Fibroblast of upper back skin (primary cell): ENCODE measurements at places on chromosomes 1 and 21.

DNA sequence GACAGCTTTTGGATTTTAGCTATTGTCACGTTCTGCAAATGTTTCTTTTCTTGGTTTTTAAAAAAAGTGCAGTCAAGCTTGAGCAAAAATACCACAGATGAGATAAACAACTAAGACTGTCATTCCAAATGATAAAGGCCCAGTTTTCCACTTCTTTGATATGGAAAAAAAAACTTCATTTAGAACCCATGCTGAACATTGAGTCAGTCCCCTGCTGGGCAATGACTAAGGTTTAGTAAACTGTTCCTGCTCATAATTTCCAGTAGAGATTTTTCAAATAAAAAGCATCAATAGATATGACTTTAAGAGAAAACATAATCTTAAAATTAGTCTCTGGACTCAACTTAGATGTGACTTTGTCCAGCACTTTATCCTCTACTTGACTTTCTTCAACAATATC lies 167.9 kb upstream of the C8B start:
- DNase-seq = peak; percentile 33

- DNase-seq = no peak
Measured at GRCh38 chr21:30222724-30223123, 6.8 kb upstream of the CLDN8 start.

DNA sequence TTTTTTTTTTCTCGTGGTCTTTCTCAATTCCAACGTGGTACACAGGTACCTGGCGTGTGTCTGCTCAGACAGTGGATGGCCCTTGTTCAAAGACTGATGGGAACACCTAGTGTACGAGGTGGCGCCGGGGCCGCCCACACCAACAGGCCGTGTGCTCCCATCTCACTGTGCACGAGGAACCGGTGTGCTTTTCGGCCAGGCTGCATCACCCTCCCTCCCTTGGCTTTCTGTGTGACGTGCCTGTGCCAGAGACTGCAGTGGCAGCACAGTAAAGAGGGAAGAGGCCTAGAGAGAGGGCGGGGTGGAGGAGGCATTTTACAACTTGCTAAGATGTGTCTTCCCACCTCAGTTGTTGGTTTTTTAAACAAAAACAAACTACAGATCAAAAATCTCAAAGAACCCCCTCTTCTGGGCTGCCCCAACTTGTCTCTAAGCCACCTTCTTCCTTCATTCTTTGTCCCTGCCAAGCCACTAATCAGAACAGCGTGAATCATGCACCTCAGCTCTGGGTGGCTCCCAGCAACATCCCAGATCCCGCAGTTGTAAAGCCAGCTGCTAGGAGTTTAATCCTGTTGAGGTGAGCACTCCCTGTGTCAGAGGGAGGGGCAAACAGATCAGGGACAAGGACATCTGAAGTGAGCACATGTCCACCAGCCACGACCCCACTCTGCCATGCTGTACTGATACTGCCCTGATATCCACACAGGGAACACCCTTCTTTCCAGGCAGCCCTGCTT lies 20.7 kb downstream of the IRF2BP2 start:
- DNase-seq = peak; percentile 49

- DNase-seq = no peak
Measured at GRCh38 chr1:14716474-14716873, 118.0 kb downstream of the KAZN start.

- DNase-seq = no peak
Measured at GRCh38 chr21:31092832-31093625, 54.8 kb upstream of the KRTAP19-8 start.

DNA sequence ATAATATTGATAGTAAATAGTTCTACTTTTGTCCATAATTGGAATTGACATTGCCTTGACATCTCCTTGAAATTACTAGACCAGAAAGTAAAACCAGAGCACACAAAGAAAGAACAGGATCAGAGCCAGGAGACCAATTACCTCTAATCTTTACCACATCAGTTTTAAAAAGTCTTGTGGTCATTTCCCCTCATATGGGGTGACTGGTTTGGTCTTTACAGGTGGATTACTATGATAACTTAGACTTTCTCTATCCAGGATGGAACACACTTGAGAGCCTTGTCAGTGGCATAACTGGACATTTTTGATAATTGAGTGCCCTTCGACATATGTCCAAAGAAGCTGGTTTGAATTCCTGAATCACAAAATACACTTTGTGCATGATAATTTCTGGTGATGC lies 1148.1 kb upstream of the NCAM2 start:
- no peak for DNase-seq

GRCh38 chr1:22876359-22877111 lies 96.1 kb downstream of the LACTBL1 start:
- peak; percentile 61 for DNase-seq

DNA sequence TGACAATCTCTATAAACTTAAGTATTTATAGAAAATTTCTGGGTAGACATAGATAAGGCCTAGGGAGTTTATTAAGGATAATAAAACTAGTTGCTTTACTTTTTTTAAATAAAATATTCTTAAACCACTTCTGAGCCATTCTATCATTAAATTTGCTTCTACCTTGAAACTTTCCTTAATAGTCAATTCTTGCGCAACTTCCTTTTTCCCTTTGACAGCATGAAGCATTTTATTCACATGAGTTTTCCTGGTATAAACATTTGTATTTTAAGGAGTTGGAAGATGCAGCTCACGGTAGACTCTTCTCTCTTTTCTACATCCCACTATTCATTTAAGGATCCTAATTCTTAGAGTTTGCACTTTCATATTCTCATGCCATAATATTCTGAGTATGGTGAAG lies 75.8 kb upstream of the DPH5 start:
- peak; percentile 26 for DNase-seq

DNA sequence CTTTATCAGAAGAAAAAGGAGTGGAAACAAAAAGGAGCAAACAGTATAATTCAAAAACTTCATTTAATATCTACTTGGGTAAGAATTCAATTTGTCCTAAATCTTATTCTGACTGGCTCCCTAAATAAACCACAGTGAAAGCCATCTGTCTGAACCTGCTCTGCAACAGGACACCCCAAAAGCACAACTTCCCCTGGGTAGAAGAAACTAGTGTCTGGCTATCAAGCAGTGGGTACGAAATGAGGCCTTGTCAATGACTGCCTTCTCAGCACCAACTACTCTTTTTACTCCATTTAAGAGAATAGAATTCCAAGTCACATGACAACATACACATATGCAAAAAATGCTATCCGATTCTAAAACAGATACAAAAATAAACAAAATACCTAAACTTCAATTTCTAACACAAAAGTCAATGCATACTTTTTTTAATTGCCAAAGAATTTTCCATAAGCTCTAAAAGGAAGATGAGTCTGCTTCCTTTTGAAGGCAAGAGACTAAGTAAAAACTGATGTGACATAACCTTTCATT lies 206.8 kb downstream of the SLC45A1 start:
- DNase-seq = no peak

GRCh38 chr1:114092186-114093062 lies 61.2 kb downstream of the SYT6 start:
- DNase-seq = peak; percentile 38

DNA sequence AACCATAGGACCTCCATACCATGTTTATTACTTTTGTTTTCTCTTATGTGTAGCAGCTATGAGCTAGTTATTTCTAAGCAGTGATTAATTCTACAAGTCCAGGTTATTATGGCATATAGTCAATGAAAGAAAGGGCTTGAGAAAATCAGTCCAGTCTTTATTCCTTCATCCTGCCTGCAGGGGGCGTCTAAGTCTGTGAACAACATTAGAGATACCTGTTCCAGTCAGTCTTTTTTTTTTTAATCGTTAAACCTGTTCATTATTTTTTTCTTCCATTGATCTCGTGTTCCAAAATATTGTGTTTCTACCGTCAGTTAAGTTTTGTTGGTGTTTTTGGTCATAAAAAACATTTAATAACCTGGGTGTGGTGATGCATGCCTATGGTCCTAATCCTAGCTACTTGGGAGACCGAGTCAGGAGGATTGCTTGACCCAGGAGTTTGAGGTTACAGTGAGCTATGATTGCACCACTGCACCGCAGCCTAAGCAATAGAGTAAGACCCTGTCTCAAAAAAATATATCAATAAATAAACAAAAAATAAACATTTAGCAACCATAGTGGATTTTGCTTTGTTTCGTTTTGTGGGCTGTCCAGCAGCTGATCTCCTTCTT lies 29.4 kb upstream of the CD2 start:
- DNase-seq = peak; percentile 62

- DNase-seq = no peak
Measured at GRCh38 chr1:45629035-45629434, 5.2 kb upstream of the CCDC17 start.

- DNase-seq = no peak
Measured at GRCh38 chr1:119882132-119883049, 13.9 kb downstream of the ADAM30 start.

GRCh38 chr21:43006874-43007208 lies 32.5 kb downstream of the PKNOX1 start:
- DNase-seq = no peak

DNA sequence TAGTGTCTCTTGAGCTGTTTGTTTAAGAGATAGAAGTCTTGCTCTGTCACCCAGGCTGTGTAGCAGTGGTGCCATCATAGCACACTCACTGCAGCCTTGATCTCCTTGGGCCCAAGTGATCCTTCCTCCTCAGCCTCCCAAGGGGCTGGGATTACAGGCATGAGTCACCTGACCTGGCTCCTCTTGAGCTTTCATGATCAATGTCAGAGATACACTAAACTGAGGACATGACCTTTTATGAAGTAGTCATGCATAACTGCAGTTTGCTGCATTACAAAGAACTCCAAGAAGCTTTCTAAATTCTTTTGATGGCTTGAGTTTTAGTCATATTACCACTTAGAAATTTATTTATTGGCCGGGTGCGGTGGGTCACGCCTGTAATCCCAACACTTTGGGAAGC lies 77.7 kb downstream of the CC2D1B start:
- DNase-seq = peak; percentile 51

- DNase-seq = no peak
Measured at GRCh38 chr1:109149874-109150601, 36.1 kb downstream of the ELAPOR1 start.

DNA sequence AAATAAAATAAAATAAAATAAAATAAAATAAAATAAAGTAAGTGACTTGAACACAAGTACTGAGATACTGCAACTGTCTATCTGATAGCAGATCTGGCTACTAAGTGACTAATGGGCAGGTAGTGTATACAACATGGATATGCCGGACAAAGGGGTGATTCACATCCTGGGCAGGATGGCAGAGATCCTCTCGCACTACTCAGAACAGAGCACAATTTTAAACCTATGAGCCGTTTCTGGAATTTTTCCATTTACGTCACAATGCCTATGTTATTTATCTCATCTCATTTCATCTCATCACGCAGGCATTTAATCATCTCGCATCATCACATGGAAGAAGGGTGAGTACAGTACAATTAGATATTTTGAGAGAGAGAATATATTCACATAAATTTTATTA lies 233.3 kb upstream of the COA6 start:
- peak; percentile 31 for DNase-seq

DNA sequence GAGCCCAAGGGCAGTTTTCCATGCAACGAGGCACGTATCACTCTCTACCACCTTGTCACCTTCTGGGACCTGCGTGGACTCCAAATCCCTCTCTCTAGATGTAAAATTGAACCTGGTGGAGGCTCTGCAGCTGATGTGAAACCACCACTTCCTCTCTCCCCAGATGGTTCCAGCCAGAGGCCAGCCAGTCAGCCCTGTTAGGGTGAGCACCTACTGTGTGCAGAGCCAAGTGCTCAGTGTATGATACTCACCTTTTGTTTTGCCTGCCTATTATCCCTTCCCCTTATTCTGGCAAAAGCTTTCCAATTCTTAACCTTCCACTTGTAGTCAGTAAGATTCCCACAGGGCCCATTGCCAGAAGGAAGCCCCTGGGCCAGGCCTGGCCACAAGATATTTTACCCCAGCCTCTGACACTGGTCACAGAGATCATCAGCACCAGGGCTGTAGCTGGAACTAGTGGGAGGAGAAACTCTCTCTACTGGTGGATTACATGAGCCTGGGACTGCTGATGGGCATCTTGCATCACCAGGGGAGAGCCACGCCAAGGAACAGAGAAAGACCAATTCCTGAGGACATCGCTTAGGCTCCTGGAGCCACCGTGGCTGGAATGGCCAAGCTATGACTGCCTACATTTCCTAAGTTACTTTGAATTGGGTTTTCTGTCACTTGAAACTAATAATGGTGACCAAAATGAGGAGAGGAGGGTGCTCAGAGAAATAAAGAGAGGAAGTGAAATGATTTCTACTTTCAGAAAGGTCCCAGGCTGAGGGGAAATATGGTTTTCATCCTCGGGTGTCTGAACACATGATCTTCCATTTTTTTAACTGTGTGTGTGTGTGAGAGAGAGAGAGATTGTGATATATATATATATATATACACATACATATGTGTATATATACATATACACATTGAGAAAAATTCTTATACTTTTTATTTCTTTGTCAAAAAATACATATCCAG lies 26.6 kb upstream of the RD3 start:
- DNase-seq = no peak

- DNase-seq = no peak
Measured at GRCh38 chr1:236541710-236542109, 17.9 kb downstream of the LGALS8 start.

DNA sequence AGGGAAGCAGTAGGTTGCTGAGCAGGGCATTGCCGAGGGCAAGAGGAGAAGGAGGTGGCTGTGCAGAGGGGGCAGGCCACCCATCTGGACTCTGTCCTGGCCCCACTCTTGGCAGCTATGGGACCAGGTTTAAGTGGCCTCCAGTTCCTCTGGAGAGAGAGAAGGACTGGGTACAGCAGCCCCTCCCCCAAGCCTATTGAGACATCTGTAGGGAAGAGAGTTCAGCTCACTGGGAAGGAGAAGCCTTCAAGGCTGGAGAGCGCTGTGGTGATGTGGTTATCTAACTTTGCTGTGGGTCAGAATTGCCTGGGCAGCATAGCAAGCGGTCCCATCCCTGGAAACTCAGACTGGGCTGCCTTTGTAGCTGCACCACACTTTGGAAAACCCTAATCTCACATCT lies 93.9 kb downstream of the KCNJ15 start:
- DNase-seq = peak; percentile 41

- peak; percentile 77 for DNase-seq
Measured at GRCh38 chr1:183913567-183913993, 108.7 kb downstream of the RGL1 start.

DNA sequence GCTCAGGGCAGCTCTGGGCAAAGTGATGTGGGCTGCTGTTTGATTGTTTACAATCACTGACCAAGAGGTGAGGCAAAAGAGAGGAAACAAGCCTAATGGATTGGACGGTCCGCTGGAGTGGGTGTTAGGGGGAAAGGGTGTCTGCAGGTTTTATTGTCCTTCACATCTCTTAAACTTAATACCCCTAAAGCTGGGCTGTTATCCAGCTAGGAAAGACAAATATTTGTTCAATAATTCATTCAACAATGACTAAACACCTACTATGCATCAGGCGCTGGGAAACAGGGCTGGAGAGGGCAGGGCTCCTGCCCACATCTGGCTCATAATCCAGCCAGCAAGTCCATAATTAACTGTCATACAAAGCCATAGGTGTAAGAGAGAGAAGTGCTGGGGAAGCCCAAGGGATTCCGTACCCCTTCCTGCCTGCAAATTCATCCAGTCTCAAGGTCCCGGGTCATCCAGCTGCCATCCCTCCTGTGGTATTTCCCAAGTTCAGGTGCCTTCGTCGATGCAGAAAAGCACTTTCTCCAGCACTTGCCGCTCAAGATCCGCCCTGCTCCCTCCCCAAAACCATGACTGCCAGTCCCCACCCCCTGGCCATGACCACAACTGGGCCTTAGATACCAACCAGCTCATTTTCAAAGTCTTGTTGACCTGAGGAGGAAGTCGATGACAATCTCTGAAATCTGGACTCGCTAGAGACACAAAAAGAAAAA lies 10.7 kb downstream of the TMEM63A start:
- DNase-seq = no peak

- no peak for DNase-seq
Measured at GRCh38 chr21:36134803-36135390, at the start of gene CBR3. CBR3 (plus strand) TSS chr21:36135079; CDS start chr21:36135193, 114 bp downstream.
